ENCODE measurements at places on chromosomes 7 and 10. TPM values are rescaled to one million over a fixed set of nuclear protein-coding genes. Genes with fewer than 3 reads are reported as not detected.

The PKD1L1 gene
- 0.58 TPM for total RNA-seq

The MACC1 gene
- total RNA-seq: 1.2 TPM

The C10orf62 gene
- not detected for total RNA-seq

The MAD1L1 gene
- 204 TPM for total RNA-seq

The TMEM229A gene
- 1.5 TPM for total RNA-seq

The FAM25A gene
- not detected for total RNA-seq

The RADIL gene
- total RNA-seq: 25.3 TPM

The APBB1IP gene
- total RNA-seq: not detected
